Kidney tubule cell (primary cell): ENCODE measurements at places on chromosomes 12 and 14.

DNA sequence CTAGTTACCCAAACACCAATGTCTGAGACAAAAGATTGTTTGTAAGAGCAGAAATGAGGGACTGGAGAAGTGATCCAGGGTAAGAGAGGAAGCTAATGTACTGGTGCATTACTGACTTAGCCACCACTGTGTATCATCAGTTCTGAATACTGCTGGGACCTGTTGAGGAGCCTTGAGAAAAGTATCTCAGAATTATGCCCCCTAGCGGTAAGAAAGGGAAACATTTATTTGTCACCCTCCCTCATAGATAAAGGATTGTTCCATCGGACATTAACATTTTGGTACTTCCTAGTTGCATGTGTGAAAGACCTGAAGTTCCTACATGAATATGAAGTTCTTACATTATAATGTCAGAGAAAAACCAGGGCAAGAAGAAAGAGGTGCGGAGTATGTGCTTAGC lies 612.5 kb downstream of the FSCB start:
- DNase-seq: peak; percentile 6

DNA sequence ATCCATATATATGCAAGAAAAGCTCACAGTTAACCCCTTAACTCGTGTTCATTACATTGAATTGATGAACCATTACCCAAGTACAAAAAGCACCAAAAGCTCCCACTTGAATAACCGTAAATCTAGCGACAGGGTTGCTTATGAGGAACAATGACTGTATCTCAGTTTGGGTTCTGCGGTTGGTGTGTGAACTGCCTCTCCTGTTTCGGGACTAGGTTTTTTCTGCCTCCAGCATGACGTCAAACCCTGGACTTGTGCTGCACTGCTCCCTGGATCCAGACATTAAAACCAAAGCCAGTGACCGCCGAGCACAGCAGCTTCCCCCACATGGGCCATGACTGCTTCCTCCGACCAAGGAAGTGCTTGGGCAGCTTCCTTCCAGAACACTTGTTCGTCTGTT lies 77.7 kb downstream of the SETD3 start:
- no peak for DNase-seq

DNA sequence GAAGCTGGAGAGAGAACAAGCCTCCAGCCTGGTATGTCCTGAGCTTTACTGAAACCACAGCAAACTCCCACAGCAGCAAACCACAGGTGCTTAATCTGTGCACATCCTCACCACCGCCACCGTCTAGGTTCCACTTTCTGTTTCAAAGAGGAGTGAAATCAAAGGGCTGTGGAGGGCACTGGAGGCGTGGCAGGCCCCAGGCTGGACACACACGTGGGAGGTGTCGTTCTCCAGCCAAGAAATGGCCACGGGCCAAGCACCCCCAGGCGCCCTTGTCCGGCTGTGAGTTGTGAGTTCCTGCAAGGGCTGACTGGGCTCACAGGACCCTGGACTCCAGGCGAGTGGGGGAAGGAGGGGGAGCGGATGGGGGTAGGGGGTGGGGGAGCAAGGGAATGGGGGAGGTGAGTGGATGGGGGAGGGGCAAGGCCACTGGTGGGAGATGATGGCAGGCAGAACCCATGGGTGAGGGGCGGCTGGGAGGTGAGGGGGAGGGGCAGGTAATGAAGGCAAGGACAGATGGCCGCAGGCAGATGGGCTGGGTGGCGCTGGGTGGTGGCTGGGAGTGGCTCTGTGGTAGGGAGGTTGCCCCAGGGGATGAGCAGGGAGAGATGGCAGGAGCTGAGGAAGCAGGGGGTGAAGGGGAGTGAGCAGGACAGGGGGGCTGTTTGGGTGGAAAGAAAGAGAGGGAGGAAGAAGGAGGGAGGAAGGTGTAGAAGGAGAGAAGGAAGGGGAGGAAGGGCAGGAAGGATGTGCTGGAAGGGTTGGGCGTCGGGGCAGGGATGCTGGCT lies 86.7 kb downstream of the NCOR2 start:
- peak; percentile 92 for DNase-seq

DNA sequence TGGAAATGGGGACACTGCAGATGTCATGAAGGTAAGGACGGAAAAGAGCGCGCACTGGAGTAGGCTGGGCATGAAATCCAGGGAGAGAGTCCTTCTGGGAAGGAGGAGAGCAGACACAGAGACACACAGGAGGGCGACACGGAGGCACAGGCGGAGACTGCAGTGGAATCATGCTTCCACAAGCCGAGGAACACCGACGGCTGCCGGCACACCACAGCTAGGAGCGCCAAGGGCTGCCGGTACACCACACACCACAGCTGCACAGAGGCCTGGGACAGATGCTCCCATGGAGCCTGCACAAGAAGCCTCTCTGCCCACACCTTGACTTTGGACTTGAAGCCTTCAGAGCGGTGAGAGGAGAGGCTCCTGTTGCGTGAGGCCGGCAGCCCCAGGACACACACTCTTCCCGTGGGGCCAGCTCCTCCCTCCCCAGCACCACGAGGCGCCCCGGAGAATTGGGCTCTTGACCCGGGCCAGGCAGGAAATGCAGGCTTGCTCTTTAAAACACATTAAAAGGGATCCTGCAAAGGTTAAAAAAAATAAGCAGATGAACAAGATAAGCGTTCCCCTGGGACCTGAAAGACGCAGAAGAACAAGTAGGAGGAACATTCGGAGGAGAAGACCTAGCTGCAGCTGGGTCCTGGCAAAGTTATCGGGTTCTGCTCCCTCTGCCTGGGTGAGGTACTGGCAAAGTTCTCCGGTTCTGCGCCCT lies 28.3 kb upstream of the FZD10 start:
- no peak for DNase-seq

DNA sequence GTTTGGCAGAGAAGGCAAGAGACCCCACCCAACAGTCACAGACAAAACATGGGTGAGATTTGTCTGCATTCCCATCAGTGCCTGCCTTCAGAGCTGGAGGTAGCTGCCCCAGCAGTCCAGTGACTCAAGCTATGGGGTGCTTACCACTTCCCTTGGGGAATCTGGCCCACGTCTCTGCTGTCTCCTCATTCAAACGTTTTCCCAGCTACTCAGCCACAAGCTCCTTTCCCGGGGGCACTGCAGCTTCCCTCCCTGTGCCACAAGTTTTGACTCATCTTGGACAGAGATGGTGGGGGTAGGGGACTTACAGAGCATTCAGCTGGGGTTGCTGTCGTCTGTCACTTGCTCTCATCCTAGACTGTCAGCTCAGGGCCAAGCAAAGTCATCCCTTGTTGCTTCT lies 66.6 kb downstream of the FBXL14 start:
- peak; percentile 91 for DNase-seq

DNA sequence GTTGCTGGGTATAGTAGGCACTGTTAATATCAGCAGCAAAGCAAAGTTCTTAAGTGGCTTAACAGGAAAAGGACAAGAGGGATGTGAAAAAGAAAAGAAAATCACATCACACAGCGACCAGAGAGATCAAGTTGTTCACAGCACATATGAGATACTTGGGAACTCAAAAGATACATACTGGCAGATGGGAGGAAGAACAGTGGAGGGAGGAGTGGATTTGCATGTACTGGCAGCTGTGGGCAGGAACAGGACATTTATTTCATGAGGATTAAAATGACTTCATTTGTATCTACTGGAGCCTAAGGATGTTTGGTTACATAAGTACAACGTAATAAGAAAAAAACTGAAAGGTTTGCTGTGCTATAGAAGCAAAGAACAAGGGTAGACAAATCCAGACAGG lies 136.5 kb upstream of the IFNG-AS1 start:
- DNase-seq: no peak

- no peak for DNase-seq
These were observed 249.8 kb upstream of the GARIN2 start for GRCh38 chr14:66939409-66939808.

- no peak for DNase-seq
These were observed 228.4 kb upstream of the NPAS3 start for GRCh38 chr14:32710231-32710671.

- DNase-seq: no peak
These were observed 1030.6 kb downstream of the VRK1 start for GRCh38 chr14:97827746-97828145.

DNA sequence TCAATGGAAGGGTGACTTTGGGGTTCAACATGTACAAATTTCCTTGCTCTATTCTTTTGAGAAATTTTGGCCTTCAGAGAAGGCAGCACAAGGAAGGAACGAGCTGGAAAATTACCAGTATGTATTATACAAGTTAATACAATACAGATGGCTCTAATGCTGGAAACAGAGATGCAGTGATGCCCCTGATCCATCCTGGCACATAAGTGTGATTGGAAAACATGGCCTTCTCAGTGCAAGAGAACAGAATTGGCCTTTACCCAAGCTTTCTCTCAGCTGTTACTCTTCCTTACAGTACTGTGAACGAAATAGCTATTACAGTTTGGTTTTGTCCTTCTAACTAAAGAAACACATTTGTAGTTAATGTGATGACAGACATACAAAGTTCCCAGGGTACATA lies 102.5 kb upstream of the GPHB5 start:
- DNase-seq: no peak

GRCh38 chr12:114218136-114218535 lies 187.8 kb downstream of the TBX5 start:
- DNase-seq: no peak

DNA sequence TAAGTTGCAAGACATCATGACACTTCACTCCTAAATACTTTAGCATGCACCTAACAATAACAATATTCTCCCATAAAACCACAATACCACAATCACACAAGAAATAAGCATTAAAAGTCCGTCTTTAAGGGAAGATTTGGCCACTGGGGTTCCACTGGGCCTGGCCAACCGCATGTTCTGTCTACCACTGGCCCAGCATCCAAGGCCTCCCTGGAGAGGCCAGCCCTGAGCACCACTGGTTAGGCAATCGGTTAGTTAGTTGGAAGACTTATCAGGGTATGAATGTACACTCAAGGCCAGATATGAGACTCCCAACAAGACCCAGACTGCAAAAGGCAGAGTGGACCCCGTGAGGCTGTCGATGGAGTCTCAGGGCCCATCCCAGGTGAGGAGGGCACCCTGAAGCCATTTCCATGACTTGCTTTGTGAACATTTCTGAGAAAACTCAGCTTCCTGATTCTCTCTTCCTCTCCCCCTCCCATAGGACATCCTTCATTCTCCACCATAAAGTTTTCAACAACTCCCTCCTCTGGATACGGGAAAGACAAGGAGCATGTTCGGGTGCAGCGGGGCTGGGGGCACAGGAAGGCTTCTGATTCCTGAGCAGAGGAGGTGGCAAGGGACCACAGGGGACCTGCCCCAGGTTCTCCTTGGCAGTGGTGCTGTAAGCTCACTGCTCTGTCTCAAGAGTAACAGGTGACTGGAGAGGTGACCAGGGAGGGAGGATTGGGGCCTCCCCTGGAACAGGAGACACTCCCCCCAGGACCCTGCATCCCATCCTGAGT lies 5.9 kb downstream of the PXN start:
- no peak for DNase-seq

DNA sequence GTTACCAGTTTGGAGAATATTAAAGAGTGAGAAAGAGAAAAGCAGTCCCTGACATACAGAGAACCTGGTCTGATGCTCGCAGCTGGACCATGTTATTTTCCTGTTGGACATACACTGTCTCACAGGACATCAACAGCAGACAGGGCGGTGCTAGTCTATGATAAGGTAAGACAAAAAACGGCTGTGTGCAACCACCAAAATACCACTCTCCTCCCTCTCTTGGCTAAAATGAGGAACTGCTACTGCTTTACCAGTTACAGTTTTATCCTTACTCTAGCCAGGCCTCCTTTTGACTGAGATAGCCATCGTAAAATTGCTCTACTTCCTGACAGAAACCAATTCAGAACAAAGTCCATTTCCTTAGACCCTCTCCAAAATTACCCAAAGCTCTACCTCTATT lies 47.0 kb upstream of the ERGIC2 start:
- DNase-seq: peak; percentile 2

DNA sequence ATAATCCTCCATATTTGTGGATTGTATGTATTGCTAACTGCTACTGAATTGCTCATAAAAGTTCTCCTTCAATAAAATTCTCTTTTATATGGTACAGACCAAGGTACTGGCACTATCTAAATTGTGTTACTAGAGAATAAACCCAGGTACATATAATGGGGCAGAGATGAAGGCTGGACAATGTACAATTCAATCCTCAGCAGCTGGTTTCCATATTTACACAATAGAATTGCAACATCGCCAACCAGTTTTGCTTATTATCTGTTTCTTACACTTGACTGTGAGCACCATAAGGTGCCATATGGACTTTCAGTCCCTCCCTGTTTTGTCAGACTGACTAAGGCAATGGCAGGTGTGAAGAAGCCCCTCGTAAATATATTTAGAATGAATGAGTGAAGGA lies 18.1 kb downstream of the KITLG start:
- no peak for DNase-seq

DNA sequence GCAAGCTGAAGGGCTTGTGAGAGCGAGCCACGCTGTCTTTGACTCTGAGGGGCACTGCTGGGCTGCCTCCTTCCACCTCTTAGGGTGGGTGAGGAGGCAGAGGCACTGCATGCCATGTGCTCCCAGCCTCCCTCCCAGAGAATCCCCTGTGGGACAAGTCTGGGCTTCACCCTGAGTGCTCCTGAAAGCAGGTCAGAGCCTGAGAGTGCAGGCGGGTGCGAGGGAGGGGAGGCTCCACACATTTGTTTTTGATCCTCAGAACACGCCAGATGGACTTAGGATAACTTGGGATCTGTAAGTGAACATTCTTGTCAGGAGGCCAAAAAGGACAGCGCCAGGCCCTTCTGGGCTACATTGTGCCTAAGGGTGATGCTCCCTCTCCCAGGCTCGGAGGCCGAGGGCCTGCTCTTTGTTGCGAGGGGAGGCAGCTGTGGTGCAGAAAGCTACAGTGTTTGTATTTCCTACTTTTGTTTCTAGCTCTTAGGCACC lies 155.4 kb downstream of the TMX1 start:
- peak; percentile 50 for DNase-seq

DNA sequence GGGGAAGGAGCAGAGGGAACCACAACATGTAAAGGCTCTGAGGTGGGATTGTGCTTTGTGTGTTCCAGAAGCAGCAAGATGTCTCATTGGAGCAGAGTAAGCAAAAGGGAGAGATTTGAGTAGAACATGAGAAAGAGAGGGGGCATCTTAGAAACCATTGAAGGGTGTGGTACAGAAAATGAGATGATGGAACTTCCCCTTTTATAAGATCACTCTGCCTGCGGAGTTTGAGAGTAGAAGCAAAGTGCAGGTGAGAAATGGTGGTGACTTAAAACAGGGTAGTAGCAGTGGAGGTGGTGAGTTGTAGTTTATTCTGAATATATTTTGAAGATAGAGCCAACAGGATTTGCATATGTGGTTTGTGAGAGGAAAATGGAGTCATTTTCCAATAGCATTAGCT lies 56.0 kb downstream of the FBXO34 start:
- DNase-seq: no peak

GRCh38 chr14:34003691-34004090 lies 52.8 kb upstream of the EGLN3 start:
- DNase-seq: no peak
